ENCODE measurements at places on chromosomes 4 and X.

DNA sequence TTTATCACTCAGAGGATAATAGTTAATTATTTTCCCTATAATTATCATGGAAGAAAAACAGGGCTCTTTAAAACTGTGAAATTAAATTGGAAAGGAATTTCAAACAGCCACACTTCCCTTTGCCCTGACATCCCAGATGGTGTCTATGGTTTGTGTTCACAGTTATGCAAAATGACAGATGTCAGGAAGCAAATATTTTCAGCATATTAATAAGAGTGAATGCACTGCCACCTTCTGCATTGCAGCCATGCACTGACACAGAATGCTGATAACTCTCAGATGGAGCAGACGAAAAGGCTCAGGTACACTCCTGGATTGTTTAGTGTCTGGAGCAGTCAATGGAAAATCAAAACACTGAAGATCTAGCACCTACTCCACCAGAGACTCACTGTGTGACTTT lies 57.6 kb downstream of the RWDD4 start:
- DNase-seq: no peak

GRCh38 chrX:150849486-150849885 lies 49.0 kb downstream of the CD99L2 start:
- DNase-seq: no peak

DNA sequence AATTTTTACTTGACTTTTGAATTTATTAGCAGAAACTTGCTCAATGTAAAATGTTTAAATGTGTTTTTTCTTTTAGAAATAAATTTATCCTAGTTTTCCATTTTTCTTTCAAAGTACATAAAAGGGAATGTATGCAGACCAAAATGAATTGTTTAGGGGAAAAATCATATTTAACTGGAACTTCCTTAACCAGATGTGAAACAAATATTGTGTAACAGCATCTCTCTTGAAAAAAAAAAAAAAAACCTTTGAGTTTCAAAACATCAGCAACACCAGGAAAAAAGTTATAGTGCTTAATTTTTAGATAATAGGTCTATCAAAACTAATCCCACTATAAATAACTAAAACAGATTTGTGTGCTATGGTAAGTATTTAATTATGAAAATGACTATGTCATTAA lies 14.5 kb upstream of the CCNA2 start:
- no peak for DNase-seq

- DNase-seq: no peak
Observed at GRCh38 chr4:22712529-22712928, 19.8 kb downstream of the GBA3 start.

DNA sequence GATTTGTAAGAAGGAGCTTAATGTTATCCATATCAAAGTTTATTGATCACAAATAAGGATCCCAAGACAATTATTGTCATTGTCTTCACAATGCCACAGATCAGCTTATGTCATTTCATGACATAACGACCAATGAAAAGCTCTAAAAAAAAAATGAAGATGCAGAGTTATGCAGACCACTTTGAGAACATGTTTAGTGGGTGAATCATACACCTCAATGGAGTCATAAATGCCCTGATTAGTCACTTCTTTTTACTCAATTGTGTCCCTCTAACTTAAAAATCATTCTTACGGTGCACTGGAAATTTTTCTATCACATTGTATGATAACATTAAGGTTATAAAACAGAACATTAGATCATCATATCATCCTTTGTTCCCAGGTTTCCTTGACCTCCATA lies 87.6 kb upstream of the GABRG1 start:
- no peak for DNase-seq

GRCh38 chrX:71239781-71240180 lies 14.2 kb downstream of the ZMYM3 start:
- DNase-seq: no peak

DNA sequence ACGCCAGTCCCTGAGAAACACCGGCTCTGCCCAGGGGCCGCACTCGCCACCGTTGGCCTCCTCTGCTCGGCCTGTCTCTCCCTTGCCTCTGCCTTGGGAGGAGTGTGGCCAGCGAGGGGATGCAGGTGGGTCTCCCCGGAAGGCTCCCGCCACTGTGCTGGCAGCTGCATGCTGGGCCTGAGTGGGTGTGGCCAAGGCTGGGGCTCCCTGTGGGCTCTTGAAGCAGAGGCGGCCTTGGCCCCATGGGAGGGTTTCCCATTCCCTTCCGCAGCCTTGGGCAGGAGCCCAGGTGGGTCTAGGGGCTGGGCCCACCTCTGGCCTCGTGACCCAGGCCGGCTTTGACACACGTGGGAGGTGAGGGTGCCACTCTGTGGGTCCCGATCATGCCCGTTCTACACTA lies 19.1 kb downstream of the FGFRL1 start:
- no peak for DNase-seq

- no peak for DNase-seq
Observed at GRCh38 chr4:143207555-143207954, 22.8 kb downstream of the USP38 start.
